CD4-positive, alpha-beta T cell treated with Interleukin-2 at 100 ng/mL for 4 hours (primary cell): ENCODE measurements at places on chromosomes 11 and 22.
A peak's percentile ranks its signal among the peaks of the same experiment; 100 is the strongest.

- no peak for DNase-seq
Observed at GRCh38 chr22:48785792-48786678, 1041.6 kb downstream of the BRD1 start.

- DNase-seq: no peak
Observed at GRCh38 chr22:29301716-29302401, 4.6 kb upstream of the GAS2L1 start.

- no peak for DNase-seq
Observed at GRCh38 chr11:28289444-28289843, 181.3 kb downstream of the METTL15 start.

GRCh38 chr11:72204886-72205285 lies 11.7 kb upstream of the FOLR2 start:
- DNase-seq: no peak

- peak; percentile 58 for DNase-seq
Observed at GRCh38 chr22:30763815-30764673, 69.4 kb downstream of the OSBP2 start.

DNA sequence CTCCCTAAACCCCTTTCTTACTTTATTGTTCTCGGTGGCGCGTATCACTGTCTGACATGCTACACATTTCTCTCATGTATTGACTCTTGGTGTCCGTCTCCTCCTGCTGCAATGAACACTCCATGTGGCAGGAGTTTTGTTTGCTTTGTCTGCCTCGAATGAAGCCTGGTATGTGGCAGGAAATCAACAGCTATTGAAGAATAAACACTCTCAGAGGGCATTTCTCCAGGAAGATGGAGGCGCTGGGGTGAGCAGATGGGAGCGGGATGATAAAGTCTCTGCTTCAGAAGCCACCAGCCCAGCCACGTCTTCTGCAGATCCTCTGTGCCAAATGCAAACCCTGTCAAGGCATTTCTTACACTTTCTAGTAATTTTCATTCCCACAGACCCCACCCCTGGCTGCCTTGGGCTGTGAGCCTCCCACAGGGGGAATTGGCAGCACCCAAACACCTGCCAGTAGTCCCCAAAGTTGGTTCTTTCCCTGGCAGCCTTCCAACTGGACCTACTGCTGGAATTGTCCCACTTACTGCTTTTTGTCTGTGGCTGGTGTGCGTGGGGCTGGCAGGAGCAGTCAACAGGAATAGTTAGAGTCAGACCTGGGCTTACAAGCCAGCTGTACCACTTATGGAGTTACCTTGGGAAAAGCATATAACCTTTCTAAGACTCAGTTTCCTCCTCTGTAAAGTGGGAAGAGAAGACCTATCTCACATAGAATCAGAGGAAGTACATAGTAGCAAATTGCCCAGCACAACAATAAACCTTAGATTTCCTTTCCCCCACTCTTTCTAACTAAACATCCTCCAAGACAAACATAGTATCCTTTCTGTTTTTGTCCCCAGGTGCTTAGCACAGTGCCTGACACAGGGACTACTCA lies 13.3 kb upstream of the IL10RA start:
- no peak for DNase-seq

DNA sequence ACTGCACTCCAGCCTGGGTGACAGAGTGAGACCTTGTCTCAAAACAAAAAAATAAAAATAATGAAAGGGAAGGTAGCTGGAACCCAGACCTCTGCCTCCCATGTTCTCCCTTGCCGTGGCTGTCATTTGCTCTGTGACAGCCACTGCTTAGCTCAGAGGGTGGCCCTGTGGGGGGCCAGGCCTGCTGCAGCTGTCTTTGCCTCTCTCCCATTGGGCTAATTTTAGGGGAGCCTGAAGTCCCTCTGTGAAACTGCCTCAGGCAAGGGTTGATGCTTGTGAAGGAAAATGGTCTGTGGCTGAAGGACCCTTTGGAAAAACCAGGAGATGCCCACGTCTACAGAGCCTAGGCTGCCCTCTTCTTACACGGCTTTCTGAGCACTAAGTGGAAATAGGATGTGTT lies 42.9 kb downstream of the C11orf91 start:
- DNase-seq: no peak

- DNase-seq: peak; percentile 39
Observed at GRCh38 chr11:65576867-65577755, 1.3 kb downstream of the EHBP1L1 start.

DNA sequence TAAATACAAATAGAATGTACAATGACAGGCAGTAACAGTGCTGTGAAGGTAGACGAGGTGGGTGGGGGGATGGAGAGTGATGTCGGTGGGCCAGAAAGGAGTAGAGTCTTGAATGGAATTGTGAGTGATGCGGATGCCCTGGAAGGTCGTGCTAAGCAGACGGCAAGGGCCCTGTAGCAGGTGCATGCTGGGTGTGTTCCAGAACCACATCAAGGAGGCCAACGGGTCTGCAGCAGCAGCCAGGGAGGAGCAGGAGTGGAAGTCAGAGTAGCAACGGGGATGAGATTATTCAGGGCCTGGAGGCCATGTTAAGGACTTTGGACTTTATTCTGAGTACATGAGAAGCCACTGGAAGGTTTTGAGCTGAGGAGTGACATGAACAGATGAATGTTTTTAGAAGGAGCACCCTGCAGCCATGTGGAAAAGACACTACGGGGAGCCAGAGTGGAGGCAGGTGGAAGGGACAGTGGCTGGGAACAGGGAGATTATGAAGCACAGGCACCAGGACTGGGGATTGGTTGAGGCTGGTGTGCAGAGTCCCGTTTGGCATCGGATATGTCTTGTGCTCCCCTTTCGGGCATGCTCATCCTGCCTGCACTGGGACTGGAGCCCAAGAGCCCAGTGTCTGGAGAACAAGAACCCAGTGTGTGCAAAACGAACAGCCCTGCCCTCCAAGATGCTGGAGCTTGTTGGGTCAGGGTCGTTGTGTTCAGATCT lies 74.1 kb downstream of the COMMD9 start:
- DNase-seq: no peak

DNA sequence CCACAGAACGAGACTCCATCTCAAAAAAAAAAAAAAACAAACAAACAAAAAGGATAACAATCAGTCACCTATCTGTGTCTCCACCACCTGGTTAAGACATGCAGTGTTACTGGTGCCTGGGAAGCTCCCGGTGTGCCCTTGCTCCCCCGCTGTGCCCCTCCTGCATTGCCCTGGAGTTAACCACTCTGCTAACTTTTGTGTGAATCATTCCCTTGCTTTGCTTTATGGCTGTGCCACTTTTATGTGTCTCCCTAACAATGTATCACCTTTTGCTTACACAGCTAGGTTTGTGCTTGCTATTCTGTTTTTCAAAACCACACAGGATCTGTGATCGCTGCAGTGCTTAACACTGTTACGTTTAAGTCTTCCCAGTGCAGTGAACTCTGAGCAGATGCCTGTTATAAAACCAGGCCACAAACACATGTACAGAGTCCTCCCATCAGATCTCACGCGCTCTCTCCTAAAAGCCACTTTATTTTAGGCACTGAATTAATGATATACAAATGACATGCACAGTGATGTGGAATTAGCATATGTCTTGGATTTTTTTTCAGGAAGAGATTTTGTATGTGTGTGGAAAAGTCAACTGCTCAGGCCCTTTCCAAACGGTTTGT lies 69.9 kb downstream of the BUD13 start:
- no peak for DNase-seq

- DNase-seq: no peak
Observed at GRCh38 chr11:124928942-124929665, 6.7 kb downstream of the HEPACAM start.

DNA sequence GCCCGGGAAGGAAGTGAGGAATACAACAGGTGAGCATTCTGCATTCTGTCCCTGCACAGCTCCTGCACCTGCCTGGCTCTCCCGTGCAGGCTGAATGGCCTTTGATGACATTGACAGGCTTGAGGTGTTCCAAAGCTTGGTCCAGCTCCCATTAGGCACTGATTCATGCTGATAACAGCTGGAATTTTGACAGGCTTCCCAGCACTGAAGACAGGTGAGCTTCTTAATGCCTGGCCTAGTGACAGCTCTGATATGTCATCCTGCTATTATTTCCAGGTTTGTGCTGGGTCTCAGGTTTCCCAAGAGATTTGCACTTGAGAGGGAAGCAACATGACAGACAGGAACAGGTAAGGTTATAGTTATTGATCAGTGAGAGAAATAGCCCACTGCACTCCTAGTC lies 58.0 kb upstream of the MTNR1B start:
- DNase-seq: no peak

GRCh38 chr11:121466063-121466794 lies 13.5 kb upstream of the SORL1-AS1 start:
- DNase-seq: peak; percentile 80

- DNase-seq: peak; percentile 51
Observed at GRCh38 chr22:40243891-40244290, 66.2 kb downstream of the TNRC6B start.

- DNase-seq: no peak
Observed at GRCh38 chr11:64723907-64724862, 1.2 kb upstream of the NRXN2 start.

GRCh38 chr11:41459465-41460401 lies at the start of gene LRRC4C:
Gene LRRC4C (minus strand): TSS chr11:41459652.
- DNase-seq: no peak

DNA sequence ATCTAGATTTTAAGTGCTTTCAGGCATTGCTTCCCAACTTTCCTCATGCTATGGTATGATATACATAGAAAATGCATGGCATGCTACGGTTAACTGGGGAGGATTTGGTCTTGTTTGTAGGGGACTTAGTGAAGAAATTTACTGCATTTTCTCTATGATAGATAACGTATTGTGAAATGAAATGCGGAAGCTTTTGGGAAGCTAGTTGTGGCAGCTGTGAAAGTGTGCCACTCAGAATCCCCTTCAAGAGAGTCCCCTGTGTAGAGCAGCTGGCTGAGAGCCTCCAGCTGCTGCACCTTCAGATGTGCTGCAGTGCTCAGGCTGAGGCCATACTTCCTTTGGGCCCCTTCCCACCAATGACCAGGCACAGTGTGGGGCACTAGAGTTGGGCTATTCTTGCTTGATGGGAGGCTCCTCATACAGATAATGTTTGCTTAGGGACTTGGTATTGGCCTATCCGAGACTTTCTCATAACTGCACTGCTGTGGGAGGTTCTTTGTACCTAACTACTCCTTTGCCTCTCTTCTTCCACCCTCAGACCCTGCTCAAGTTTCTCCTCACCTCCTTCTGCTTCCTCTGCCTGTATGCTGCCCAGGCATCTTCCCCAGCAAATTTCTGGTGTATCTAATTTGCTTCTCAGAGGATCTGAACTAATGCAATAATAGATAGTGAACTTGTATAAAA lies 67.3 kb downstream of the HIPK3 start:
- no peak for DNase-seq

- no peak for DNase-seq
Observed at GRCh38 chr22:25078591-25078990, 121.1 kb upstream of the CRYBB3 start.

DNA sequence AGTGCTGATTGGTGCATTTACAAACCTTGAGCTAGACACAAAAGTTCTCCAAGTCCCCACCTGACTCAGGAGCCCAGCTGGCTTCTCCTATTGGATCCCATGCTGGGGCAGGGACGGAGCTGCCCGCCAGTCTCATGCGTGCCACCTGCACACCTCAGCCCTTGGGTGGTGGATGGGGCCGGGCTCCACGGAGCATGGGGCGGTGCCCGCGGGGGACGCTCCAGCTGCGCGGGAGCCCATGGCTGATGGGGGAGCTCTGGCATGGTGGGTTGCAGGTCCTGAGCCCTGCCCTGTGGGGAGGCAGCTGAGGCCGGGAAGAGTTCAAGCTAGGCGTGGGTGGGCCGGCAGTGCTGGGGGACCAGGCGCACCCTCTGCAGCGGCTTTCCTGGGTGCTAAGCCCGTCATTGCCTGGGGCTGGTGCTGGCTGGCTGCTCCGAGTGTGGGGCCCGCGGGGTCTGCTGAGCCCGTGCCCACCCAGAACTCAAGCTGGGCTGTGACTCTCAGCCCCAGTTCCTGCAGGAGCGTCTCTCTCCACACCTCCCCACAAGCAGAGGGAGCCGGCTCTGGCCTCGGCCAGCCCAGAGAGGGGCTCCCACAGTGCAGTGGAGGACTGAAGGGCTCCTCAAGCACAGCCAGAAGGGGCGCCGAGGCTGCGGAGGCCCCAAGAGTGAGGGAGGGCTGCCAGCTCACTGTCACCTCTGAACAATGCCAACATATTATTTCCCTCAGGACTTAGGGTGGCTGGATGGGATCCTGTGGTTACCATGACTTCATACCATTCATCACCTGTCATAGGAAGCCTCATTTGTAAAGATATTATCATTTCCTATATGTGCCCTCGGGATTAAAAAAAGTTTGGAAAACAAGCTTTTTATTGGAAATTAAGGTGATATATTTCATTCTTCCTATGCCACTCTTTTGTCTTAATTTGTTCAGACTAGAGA lies 688.7 kb downstream of the ETS1 start:
- no peak for DNase-seq

- DNase-seq: peak; percentile 4
Observed at GRCh38 chr11:72483412-72484186, 49.3 kb upstream of the CLPB start.

- no peak for DNase-seq
Observed at GRCh38 chr11:15935373-15935772, 421.0 kb downstream of the SOX6 start.

GRCh38 chr11:59666969-59667368 lies 1.9 kb downstream of the PATL1 start:
- no peak for DNase-seq

GRCh38 chr11:44320289-44320973 lies 10.5 kb upstream of the ALX4 start:
- DNase-seq: no peak

- peak; percentile 64 for DNase-seq
Observed at GRCh38 chr22:20463324-20464095, 25.9 kb upstream of the SCARF2 start.

DNA sequence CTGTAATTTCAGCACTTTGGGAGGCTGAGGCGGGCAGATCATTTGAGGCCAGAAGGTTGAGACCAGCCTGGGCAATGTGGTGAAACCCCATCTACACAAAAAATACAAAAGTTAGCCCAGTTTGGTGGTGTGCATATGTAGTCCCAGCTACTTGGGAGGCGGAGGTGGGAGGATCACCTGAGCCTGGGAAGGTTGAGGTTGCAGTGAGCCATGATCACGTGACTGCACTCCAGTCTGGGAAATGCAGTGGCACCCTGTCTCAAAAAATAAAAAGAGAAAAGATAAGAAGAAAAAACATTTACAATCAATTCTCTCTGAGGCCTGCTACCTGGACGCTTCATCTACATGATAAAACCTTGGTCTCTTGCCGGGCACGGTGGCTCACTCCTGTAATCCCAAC lies 7.2 kb upstream of the CBL start:
- no peak for DNase-seq

DNA sequence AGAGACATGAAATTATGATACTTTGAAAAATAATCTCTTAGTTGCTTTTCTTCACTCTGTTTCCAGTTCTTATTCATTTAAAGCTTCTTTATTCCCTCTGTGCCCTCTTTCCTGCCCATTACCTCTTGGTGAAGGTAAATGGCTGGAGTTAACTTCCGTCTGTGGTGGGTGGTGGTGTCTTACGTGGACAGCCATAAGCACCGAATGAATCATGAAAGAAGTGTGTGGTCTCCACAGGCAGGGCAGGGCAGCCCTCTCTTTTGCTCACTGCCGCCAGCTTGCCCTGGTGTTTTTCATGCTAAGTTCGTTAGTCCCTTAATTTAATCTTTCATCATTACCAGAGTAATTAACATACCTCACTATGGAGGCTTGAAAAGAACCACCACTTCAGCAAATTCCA lies 98.7 kb upstream of the SORL1-AS1 start:
- no peak for DNase-seq

- DNase-seq: no peak
Observed at GRCh38 chr22:27269751-27270543, 531.6 kb downstream of the MN1 start.

GRCh38 chr11:6475936-6476335 lies 2.2 kb upstream of the TRIM3 start:
- no peak for DNase-seq
